Stimulated activated CD4-positive, alpha-beta T cell treated with anti-CD3 and anti-CD28 coated beads, TNF-alpha, amount 100 ng/mL, for 48 hours (primary cell): ENCODE measurements at places on chromosomes 7 and 10.
A peak's percentile ranks its signal among the peaks of the same experiment; 100 is the strongest.

GRCh38 chr7:19248115-19248514 lies 102.9 kb upstream of the FERD3L start:
- DNase-seq, result no peak

DNA sequence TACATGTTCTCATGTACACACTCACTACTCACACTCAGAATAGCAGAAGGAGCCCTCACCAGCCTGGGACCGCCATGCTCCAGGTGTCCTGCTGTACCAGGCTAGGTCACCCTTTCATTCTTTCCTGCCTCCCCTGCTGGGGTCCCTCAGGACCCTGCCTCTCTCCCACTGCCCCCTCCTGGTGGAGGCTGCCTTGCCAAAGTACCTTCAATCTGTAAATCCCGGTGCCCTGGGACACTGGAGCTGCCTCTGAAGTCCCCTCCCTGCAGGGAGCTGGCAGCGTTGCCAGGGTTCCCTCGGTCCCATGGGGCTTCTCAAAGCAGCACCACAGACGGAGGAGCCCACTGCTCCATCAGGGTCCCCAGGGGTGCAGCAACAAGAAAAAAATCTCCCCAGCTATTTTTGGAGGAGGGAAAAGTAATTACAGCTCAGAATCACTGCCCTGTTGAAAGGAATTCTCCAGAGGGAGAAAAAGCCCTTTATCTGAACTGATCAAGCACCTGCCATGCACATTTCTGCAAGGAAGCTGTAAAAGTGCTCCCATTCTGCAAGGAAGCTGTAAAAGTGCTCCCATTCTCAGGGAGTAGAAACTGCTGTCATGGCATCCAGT lies 259.9 kb downstream of the PTPRN2 start:
- DNase-seq, result no peak

GRCh38 chr10:115219203-115219602 lies 126.0 kb downstream of the ATRNL1 start:
- no peak for DNase-seq

DNA sequence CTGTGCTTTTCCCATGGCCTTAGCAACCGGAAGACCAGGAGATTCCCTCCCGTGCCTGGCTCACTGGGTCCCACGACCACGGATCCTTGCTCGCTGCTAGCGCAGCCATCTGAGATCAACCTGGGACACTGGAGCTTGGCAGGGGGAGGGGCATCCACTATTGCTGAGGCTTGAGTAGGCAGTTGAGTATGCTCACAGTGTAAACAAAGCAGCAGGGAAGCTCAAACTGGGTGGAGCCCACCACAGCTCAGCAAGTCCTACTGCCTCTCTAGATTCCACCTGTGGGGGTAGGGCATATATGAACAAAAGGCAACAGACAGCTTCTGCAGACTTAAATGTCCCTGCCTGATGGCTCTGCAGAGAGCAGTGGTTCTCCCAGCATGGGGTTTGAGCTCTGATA lies 697.0 kb downstream of the SORCS1 start:
- DNase-seq, result no peak

GRCh38 chr7:42689626-42690025 lies 222.2 kb downstream of the C7orf25 start:
- no peak for DNase-seq

GRCh38 chr7:118531566-118531965 lies 307.1 kb downstream of the ANKRD7 start:
- no peak for DNase-seq

DNA sequence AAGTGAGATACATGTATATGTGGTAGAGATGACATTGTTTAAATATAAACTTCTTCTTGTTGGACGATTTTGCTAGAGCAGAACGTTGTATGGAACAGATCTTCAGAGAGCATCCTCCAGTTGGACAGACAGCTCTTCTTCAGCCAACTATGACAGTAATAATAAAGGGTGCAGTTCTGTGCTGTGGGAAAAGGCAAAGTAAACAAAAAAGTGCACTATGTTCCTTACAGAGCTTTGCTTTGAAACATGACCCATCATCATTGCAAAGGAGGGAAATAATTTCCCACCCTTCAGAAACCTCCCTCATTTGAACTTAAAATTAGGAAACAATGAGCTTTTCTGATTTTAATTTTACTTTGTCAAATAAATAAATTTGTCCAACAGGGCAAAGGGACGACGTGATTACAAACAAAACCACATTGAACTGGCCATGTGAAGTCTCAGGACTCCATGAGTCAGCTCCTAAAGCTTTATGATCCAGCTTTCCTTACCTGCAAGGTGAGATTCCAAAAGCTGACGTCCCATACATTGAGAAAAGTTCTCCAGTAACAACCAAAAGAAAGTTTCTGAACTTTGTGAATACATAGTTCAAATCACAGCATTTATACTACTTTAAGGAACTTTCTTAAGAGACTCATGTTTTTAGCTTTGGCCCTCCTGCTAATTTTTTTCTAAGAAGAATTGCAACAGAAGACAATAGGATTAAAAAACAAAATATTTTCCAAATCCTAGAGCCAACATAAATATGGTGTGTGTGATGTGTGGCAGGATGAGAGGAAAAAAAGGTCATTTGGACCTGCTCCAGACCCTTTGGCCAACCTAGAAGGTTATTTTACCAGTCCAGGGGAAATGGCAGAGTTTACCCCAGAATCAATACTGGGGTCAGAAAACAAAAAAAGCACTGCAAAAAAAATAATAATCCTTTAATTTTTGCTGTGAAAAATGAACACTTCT lies 565.4 kb upstream of the NRP1 start:
- DNase-seq, result no peak

DNA sequence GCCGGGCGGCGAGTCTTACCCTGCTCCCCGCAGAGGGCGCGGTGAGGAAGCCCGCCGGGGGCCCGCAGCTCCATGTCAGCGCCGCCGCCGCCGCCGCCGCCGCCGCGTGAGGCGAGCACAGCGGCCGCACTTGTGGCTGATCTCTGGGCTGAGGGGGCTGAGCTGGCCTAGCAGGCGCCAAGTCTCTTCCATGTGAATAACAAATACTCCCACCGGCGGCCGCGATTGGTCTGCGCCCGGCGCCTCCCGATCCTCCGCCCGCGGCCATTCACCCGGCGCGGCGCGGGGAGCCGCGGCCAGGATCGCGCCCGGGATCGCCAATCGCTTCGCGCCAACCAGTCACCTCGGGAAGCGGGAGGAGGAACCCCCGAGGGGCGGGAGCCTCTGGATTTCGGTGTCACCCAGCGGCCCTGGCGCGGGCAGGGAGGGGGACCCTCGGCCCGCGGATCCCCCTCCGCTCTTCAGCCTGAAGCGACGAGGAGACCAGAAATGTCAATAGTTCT lies at the start of gene GRM8:
Gene GRM8 (minus strand): TSS at position 164 of the 503 bp plus-strand sequence.
- no peak for DNase-seq

DNA sequence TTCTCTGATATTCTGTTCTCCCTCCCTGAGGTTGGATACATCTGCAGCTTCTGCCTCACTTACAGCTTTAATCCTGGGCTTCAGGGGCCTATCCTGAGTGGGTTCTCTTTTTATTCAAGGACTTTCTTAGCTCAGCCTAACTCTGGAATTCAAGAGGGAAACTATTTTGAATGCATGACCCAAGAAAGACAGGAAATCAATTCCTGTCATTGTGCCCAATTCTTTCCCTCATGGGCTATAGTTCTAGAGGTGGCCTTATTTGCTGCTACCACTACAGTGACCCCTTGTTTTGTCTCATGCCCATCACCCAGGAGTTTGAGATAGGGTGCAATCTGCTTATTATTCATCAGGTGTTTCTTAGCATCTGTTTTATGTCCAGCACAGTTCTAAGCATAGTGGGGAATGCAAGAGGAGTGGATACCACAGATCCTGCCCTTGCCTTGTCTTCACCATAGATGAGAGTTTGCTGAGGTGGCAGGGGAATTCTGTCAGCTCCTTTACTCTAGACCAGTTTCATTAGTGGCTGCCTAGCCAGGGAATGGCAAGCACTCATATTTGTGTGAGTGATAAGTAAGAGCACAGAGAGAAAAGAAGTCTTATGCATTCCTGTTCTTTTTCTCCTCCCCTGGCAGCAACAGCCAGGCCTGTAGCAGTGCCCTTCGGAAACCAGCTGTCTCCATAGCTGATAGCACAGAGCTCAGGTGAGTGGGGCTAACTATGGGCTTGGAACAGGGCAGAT lies 19.4 kb downstream of the STRIP2 start:
- no peak for DNase-seq

DNA sequence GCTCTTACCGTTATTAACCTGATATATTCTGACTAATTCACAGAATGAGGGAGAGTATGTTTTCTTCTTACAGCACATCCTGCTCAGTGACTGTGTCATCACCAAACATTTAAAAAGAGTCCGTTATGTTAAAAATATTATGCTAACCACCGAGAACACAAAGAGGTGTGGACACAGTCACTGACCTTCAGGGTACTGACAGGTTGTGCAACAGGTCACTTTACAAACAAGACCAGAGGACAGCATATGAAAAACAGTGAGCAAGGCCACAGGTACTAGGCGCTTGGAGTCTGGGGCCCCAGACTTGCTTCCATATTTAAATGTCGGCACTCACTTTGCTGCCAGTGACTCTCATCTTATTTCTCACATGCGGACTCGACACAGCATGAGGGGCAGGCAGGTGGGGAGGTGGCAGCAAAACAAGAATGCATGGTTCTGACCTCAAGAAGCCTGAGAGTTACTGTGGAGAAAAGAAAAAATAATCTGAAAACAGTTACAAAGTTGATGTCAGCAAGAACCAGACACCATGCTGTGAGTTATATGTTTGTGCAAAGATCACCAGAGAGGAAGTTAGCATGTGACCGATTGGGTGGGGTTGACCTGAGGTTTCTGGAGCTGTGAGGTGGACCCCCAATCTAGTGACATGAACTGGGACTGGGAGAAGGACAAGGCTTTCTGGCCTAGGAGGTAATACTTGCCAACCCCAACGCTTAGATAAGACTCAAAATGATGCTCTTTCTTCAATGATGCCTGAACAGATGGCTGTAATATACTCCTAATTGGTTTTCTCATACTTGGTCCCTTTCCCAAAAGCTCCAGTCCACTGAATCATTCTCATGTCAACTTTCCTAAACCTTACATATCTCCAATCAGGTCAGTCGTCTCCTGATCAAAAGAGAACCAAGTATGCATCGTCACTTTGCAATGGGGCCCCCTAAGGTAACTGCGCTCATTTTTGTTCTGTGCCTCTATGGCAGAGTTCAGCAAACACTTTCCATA lies 102.4 kb downstream of the HIPK2 start:
- no peak for DNase-seq

GRCh38 chr7:29956487-29956836 lies 33.1 kb downstream of the SCRN1 start:
- DNase-seq, result no peak

DNA sequence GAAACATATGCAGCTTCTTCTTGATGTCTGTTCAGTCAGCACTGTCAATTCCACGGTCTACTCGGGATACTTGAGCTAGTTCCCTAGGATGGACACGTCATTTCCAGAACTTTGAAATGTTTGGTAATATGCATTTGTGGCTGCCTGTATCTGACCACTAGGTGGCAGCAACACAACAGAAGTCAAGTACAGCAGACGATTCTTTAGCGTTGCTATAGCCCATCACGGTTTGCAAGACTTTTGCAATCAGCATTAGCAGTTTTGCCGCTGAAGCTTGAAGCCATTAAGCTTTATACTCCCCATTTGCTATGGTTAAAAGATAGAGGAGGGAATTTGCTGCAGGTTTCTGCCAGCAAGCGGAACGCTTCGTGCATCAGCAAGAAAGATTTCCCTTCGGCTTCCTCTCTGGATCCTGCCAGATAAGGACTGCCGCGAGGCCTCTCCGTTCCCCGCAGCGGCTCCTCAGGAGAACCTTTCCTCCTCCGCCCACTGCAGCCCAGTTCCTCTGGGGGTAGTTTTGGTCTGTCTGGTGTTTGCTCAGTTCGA lies 63.5 kb downstream of the ABCC2 start:
- DNase-seq, result peak; percentile 56

GRCh38 chr10:131792011-131792651 lies 108.7 kb upstream of the PPP2R2D start:
- DNase-seq, result no peak

GRCh38 chr10:44259090-44259874 lies 125.6 kb downstream of the CXCL12 start:
- no peak for DNase-seq

DNA sequence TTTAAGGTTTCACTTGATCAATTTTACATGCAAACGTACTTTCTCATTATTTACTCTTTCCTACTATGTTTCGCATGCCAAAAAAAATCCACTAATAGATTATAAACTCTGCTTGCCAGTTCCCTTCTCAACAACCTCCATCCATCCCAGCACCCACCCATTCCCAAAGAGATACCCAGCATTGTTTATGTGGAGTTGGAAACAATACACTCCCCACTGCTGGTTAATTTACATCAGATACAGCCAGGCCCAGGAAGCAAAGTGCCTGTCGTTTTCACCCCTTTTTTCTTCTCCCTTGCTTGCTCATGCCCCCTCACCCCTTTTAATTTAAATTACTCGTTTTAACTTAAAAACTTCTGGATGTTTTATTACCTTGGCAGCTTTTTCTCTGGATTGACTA lies 59.9 kb downstream of the HIBADH start:
- DNase-seq, result no peak
